Upper lobe of right lung (tissue), 1 donor: ENCODE measurements at places on chromosomes 11 and 22.
A peak's percentile ranks its signal among the peaks of the same experiment; 100 is the strongest.

GRCh38 chr11:91749251-91749650 is 475.4 kb upstream of the FAT3 start:
- no peak for DNase-seq

DNA sequence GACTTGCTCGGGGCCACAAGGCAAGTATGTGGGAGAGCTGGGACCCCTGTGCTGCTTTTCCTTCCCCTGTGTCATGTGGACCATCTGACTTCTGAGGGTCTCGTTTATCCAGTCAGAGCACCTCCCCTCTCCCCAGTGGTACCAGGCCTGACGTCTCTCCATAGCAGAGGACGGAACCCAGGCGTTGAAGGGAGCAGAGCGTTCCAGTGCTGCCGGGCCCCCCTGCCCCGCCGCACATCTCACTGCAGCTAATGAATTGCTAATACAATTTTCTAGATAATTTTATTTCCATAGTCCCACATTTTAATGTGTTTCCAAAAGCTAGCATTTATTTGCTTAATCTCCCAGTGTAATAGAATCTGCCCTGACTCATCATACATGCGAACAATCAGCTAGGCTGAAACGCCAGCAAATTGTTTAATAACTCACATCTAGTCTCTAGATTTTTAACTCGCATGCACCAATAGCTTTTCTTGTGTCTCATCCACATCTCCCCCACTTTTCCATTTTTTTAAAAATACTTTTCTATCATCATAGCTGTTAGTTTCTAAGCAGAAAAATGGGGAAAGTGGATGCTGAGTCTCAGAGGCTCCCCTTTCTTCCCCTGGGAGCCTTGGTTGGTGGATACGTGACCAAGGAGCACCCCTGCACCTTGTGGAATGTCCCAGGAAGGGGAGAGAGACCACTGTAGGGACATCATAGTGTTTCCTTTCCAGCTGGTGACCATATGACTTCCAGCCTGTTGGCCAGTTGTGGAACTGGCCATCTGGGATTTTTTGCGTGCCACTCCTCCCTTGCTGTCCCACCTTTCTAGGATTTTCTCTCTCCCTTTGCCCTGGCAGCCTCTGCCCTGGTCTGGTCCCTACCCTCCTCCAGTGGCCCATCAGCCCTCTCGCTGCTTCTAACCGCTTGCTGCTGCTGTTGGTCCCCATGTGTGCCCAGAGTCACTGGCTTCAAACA is 58.6 kb upstream of the NNMT start:
- DNase-seq: no peak

DNA sequence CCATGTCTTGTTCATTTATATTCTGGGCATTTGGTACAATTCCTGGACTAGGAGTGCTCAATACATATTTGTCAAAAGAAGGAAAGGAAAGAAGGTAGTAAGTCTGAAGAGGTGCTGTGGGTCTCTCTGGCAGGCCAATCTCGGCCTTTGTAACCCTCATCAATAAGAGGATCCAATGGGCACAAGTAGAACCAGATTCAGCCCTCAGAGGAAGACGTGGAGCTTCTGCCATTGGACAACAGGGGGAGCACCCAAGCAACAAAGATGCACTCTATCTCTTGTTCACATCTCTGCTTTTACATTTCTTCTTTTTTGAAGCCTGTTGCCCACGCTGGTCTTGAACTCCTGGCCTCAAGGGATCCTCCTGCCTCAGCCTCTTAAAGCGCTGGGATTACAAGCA is 2.2 kb upstream of the VPS11 start:
- no peak for DNase-seq

DNA sequence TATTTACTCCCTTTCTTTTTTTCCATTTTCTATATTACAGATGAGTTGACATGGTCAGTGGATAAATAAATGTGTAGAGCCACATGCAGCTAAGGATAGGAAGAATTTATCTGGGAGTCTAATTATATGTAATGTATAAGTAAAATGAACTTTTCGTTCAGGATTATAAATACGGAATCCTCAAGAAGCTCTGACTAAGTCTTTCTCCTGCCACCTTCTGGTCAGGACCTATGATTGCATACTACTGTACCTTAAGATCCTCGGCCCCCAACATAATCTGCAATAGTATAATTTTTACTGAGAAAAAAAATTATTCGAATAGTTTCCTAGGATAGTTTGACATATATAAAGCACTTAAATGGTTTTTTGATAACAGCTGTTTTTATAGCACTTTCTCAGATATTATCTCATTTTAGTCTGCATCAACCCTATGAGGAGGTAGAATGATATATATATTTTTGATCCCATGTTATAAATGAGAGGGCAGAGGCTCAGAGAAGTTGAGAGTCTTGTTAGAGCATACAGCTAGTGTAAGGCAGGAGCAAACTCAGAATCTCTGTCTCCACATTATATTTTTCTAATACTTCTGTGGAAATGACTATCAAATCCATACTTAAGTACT is 36.1 kb downstream of the CCDC90B start:
- no peak for DNase-seq

DNA sequence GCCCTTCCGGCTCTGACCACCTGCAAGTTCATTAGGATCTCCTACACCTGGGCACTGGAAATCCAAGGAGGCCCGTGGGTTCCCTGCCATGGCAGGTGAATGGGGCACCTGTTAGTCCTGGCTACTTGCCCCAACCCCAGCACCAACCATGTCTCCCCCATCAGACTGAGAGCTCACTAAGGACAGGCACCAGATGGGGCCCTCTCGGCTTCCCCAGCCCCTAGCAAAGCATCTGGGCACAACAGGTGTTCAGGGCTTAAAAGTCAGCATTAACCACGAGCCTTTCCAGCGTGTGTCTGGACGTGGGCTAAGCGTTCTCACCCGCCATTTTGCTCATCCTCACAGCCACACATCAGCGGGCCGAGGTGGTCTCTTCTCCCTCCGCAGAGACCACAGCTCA is 2.2 kb downstream of the SULT4A1 start:
- peak; percentile 22 for DNase-seq

DNA sequence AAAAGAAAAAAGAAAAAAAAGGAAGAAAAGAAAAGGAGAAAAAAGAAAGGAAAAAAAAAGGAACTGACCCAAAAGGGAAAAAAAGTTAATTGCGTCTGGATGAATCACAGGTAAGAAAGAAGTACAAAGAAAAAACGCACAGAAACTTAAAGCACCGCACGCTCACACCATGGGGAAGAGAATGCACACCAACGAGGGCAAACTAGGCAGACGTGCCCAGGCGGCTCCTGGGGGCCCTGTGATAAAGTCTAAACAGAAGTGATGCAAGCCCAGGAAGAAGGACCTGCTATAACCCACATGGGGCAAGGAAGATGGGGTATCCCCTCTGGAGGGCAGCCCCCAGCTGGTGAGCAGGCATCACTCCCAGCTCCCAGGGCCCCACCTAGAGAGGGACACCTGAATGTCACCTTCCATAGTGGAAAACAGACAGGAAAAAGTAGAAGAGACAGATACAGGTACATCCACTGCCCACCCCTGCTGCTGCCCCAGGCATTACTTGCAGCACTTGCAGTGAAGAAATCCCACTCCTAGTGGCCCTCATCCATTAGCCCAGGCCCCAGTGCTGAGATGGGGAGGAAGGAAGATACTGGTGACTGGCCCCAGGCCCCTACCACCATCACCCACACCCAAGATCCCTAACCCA is 28.9 kb downstream of the NAP1L4 start:
- no peak for DNase-seq

- DNase-seq: peak; percentile 78
These were observed at the start of gene PRAME for GRCh38 chr22:22558972-22559603. TSS of gene PRAME (minus strand) at chr22:22559265. CDS start at chr22:22556832, 2,433 bp downstream.

DNA sequence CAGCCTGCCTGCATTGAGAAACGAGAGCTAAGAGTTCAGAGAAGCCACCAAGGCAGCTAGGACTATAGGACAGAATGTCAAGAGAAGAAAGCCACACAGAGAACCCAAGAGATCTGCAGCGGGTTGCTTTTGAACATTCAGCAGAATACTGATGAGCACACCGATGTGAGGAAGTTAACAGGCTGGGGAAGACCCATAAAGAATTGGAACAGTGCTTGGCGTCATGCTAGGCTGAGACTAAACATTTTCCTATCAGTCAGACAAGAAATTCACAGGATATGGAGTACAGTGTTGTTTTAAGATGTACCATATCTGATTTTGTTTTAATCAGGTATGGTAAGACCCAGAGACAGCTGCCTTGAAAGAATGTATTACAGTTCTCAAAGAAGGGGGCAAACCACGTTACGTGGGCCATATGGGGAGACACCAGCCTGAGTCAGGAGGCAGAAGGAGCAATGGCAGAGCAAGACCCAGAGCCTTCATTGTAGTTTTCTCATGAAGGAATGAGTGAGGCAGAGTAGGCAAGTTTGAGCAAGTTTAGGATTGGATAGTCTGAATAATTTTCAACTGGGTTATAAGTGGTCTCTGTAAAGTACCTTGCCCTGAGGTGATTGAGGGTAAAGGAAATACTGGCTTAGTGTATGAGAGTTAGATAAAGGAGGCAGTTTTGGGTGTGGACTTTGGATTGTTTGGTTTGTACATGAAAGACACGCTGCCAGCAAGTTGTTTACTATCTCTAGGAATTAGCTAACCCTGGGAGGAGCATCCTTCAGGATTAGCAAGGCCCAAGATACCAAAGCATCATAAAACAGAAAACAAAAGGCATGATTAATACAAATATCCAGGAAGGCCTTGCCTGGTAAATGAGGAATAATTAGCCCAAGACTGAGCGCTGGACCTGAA is 14.3 kb downstream of the LRRC75B start:
- no peak for DNase-seq

GRCh38 chr11:20589796-20590195 is 9.6 kb upstream of the SLC6A5 start:
- DNase-seq: no peak

GRCh38 chr22:50031189-50032091 is 18.9 kb upstream of the IL17REL start:
- peak; percentile 58 for DNase-seq

DNA sequence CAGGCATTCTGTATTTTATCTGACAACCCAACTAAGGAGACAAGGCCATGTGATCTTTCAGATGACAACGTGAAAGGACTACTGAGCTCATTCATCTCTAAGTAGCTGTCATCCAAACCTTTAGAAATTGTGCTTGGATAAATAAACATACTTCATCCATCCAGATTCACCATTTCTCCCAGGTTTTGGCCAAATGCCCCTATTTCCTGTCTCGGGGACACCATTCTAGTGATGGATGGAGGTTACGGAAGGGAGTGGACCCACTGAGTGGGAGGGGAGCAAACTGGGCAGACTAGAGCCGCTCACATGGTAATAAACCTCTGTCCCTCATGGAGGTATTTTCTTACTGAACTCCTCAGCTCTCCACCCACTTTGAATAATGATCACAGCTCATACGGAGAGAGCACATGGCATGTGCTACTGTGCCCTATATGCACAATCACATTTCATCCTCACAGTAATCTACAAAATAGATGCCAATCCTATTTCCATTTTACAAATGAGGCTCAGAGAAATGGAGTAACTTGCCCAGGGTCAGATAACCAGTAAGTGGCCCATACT is 114.4 kb downstream of the SLC1A2 start:
- no peak for DNase-seq

DNA sequence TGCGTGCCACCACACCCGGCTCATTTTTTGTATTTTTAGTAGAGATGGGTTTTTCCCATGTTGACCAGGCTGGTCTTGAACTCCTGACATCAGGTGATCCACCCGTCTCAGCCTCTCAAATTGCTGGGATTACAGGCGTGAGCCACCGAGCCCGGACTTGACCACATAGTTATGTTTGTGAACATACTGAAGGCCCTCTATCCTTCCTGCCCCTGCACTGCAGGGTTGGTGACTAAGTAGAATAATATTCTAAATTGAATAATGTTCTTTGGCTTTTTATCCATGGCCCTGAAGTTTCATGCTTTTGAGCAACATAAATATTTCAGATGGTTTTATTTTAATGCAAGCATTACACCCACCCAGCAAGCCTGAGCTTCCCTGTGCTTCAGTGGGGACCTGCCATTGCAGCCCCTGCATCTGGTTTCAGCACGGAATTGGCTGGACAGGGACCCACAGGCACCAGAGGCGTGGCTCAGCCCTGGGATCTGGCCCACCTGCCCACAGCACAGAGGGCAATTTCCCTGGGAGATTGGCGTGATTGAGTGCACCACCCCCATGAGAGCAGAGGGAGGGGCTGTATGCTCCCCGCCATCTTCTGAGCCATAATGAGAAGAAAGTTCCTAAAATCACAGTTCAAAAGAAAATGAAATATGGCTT is 460.5 kb downstream of the BRD1 start:
- DNase-seq: peak; percentile 35

- DNase-seq: no peak
These were observed 12.2 kb downstream of the MRGPRF start for GRCh38 chr11:69000831-69001242.

DNA sequence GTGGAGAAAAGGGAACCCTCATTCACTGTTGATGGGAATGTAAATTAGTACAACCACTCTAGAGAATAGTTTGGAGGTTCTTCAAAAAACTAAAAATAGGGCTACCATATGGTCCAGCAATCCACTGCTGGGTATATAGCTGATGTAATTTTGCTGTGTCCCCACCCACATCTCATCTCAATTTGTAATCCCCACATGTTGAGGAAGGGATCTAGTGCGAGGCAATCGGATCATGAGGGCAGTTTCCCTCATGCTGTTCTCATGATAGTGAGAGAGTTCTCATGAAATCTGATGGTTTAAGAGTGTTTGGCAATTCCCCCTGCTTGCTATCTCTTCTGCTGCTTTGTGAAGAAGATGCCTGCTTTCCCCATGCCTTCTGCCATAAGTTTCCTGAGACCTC is 17.1 kb upstream of the OR52M1 start:
- DNase-seq: no peak

- no peak for DNase-seq
These were observed 788 bp upstream of the RASL10A start for GRCh38 chr22:29316141-29316828.

- no peak for DNase-seq
These were observed 72.1 kb upstream of the CD44 start for GRCh38 chr11:35066783-35067423.

- DNase-seq: no peak
These were observed 230.2 kb downstream of the NTM start for GRCh38 chr11:131600628-131601027.

DNA sequence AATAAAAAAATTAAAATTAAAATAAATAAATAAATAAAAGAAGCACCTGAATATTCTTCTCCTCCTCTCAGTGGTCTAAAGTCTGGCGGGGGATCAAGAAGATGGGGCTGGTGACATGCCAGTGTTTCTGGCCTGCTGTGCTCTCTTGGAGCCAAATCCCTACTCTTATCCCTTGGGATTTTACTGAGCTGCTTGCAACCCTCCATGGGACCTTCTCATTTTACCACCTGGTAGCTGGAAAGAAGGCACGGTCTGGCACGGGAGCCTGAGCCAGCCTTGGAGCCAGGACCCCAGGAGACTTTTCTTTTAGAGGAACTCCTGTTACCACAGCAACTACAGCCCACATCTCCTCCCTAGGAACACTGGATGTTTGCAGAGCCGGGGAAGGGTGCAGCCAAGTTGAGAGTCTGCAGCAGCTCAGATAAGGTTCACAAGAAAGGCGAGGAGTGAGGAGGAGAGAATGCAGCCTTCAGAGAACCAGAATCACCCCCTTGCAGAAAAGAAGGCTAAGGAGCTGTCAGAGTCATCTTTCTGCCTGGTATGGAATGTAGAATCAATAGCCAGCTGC is 21.4 kb downstream of the CD6 start:
- no peak for DNase-seq

GRCh38 chr22:28714043-28714628 is 27.5 kb downstream of the CHEK2 start:
- no peak for DNase-seq
